Cerebellar cortex (tissue), 1 donor: ENCODE measurements at places on chromosomes 13 and 19.

DNA sequence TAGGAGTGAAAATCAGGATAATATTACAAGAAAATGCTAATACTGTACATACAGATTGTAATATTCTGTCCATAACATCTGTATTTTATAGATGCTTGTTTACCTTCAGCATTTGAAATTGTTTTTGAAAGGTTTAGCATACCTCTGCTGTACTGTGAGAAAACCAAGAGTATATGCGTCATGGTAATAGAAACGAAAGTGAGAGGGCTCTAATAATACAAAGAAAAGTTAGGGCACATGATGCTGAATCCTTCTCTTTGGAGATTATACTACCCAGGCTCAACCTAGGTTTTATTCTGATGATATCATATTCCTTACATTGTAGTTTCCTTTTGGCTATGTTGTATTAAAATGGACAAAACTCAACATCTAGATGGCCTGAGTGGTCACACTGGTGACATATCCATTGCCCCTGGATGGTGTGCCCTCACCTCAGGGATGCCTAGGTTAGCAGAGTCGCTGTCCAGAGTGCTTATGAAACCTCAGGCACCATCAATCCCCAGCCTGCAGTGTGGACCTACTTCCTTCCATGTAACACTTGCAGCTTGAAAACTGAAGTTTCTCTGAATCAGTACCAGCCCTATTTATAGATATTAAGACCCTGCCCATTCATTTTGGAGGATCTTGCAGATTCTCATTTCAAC is 253.7 kb downstream of the KCTD12 start:
- no peak for DNase-seq

- DNase-seq, result no peak
Observed at GRCh38 chr19:6724631-6725492, 4.4 kb upstream of the C3 start.

- DNase-seq, result no peak
Observed at GRCh38 chr19:49120325-49120683, 960 bp downstream of the PPFIA3 start.

GRCh38 chr19:1941146-1942077 is at the start of gene CSNK1G2:
CSNK1G2 (plus strand) TSS chr19:1941172; CDS start chr19:1969773, 28,601 bp downstream.
- no peak for DNase-seq

GRCh38 chr13:27466513-27466912 is 16.1 kb upstream of the MTIF3 start:
- DNase-seq, result peak; percentile 36

DNA sequence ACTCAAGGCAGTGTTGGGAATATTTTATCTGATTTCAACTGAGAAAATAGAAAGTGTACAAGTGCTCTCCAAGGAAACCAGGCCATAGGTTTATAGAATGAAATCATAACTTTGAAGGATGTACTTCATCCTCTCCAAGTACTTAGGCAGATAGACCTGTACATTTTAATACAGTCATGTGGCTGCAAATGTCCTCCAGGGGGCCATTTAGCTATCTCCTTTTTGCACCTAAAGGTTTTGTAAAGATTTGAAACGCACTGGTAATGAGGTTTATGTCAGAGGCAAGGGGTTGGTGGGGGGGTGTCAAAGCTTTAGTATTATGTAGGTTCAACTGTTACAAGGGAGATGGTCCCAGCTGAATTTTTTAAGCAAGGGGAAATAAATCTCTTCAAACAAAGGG is 364.4 kb downstream of the DCT start:
- DNase-seq, result no peak

DNA sequence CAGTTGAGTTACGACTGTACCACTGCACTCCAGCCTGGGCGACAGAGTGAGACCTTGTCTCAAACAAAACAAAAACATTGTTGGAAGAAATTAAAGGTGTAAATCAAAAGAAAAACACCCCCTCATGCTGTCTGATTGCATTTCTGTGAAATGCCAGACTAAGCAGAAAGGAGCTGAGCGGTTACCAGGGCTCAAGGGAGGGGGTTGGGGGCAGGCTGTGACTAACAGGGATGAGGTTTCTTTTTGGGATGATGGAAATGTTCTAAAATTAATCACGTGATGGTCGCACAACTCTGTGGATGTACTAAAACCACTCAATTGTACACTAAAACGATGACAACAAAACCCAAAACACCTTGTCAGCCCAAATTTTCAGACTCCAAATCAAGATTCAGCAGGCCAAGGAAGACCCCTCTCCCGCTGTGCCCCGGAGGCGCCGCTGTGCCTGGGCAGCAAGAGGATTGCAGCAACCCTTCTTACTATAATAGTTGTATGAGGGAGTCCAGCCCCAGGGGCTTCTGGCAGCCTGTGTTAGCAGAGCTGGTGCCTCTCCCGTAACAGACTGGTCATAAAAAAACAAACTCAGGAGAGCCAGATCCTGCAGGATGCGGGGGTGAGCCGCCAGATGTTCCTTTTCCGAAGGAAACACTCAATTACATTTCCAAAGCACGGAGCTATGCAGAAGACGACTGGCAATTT is 20.9 kb downstream of the CAPS start:
- no peak for DNase-seq
